ENCODE measurements at places on chromosomes 1 and 21. TPM values are rescaled to one million over a fixed set of nuclear protein-coding genes. Genes with fewer than 3 reads are reported as not detected.
A peak's percentile ranks its signal among the peaks of the same experiment; 100 is the strongest.

The CD53 gene
- total RNA-seq, result 11.6 TPM

The NR5A2 gene
- 1.8 TPM for total RNA-seq

The SHISAL2A gene
- not detected for total RNA-seq

The CR2 gene
- 0.11 TPM for total RNA-seq

The TATDN3 gene
- 12.1 TPM for total RNA-seq

DNA sequence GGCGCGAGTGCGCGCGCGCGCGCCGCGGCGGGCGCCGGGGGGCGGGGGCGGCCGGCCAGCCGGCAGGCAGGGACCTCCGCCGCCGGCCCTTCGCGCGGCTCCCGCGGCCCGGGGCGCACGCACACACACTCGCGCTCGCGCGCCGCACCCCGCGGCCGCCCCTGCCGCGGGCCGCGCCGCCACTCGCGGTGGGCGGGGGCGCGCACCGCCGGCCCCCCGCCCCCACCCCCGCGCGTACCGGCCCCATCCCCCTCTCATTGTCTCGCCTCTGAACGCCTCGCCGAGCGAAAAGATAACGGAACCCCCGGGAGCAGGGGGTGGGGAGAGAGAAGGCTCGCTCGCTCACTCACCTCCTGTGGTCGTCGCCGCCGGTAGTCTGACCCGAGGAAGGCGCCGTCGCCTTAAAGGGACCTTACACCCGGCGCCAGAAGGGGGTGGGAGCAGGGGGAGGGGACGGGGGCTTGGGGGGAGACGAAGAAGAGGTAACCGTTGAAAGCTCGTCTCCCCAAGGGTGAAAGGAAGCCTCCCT is 428 bp downstream of the POGZ start:
- H3K4me3 ChIP-seq, result peak overlapping the region; percentile 77
- no peaks in the 10 kb centered on the region for H3K36me3 ChIP-seq
- peaks cover 18% of the 10 kb centered on the region for H3K4me1 ChIP-seq
- H3K27me3 ChIP-seq, result no peaks in the 10 kb centered on the region

GRCh38 chr21:43884861-43885417 is 19.9 kb downstream of the AGPAT3 start:
- H3K27me3 ChIP-seq, result no peaks in the 10 kb centered on the region
- no peak overlapping the region for H3K4me3 ChIP-seq
- no peaks in the 10 kb centered on the region for H3K36me3 ChIP-seq

DNA sequence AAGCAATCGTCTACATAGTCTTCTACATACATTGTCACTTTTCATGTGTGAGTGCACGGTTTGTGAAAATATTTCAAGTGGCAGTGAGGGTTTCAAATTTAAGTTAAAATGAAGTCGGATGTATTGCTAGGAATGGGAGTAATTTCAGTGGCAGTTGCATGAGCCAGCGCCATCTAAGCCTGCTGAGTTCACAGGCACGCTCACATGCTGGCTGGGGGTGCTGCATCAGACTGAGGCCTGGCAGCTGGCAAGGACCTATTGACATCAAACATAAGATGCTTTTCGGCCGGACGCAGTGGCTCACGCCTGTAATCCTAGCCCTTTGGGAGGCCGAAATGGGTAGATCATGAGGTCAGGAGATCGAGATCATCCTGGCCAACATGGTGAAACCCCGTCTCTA is 80.7 kb downstream of the UBE4B start:
- no peak overlapping the region for H3K4me3 ChIP-seq
- no peak for DNase-seq
- H3K36me3 ChIP-seq, result no peaks in the 10 kb centered on the region
- peaks cover 6% of the 10 kb centered on the region for H3K4me1 ChIP-seq
- no peaks in the 10 kb centered on the region for H3K27me3 ChIP-seq

- DNase-seq, result no peak
- H3K4me1 ChIP-seq, result no peaks in the 10 kb centered on the region
- no peak overlapping the region for H3K4me3 ChIP-seq
- no peaks in the 10 kb centered on the region for H3K27me3 ChIP-seq
- H3K36me3 ChIP-seq, result no peaks in the 10 kb centered on the region
Measured at GRCh38 chr1:62613890-62614289, 16.6 kb downstream of the ANGPTL3 start.

DNA sequence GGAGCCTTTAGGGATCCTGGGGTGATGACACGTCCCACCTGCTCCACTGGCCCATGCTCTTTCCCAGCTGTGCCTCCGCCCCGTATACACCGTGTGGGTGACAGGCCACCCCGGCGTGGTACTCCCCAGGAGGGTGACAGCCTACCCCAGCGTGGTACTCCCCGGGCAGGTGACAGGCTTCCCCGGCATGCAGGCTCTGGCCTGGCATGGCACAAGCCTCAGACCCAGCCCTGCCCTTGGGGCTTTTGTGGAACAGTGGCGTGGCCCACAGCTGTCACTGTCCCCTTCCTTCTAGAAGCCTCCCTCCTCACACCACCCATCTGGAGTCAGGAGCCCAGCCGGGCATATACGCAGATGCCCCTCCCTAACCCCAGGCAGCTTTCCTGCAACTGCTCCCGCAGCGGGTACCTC is 4.7 kb upstream of the PFKL start:
- no peaks in the 10 kb centered on the region for H3K27me3 ChIP-seq
- no peak overlapping the region for H3K4me3 ChIP-seq
- no peak for DNase-seq
- no peaks in the 10 kb centered on the region for H3K36me3 ChIP-seq
- no peak overlapping the region for H3K27ac ChIP-seq
- H3K4me1 ChIP-seq, result no peaks in the 10 kb centered on the region

- H3K36me3 ChIP-seq, result no peaks in the 10 kb centered on the region
- H3K27me3 ChIP-seq, result no peaks in the 10 kb centered on the region
- no peak overlapping the region for H3K4me3 ChIP-seq
- no peak overlapping the region for H3K27ac ChIP-seq
Measured at GRCh38 chr1:42209526-42210251, 45.1 kb upstream of the GUCA2A start.

DNA sequence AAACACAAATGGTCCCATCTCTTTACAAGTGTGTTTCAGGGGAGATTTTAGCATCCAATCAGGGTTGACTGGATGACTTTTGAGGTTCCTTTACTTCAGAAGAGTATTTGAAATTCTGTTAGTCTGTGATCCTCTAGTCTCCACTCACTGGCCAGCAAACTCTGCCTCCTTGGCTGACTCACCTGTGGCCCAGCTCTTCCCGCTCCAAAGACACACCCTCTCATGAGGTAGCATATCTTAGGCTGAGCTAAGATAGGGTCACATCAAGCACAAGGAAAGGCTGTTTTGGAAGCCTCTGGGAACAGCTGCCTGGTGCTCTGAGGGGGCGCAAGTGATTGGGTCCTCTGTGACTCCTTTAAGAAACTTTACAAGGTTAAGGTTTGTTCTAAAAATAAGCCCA is 102.3 kb upstream of the FGGY start:
- H3K4me3 ChIP-seq, result no peak overlapping the region
- H3K4me1 ChIP-seq, result peaks cover 20% of the 10 kb centered on the region
- H3K36me3 ChIP-seq, result no peaks in the 10 kb centered on the region
- H3K27me3 ChIP-seq, result no peaks in the 10 kb centered on the region

- H3K4me1 ChIP-seq, result peaks cover 12% of the 10 kb centered on the region
- H3K4me3 ChIP-seq, result no peak overlapping the region
- no peaks in the 10 kb centered on the region for H3K27me3 ChIP-seq
- no peak overlapping the region for H3K27ac ChIP-seq
Measured at GRCh38 chr1:22739648-22740385, 29.2 kb downstream of the EPHB2 start.

GRCh38 chr1:246678816-246679793 is 45.1 kb upstream of the SCCPDH start:
- peak; percentile 23 for DNase-seq
- no peaks in the 10 kb centered on the region for H3K27me3 ChIP-seq
- no peaks in the 10 kb centered on the region for H3K36me3 ChIP-seq
- no peaks in the 10 kb centered on the region for H3K4me1 ChIP-seq
- H3K27ac ChIP-seq, result no peak overlapping the region

Data from thyroid gland (tissue), 4 donors.